ENCODE measurements at places on chromosomes 16 and 17.

GRCh38 chr17:40112718-40113109 lies 9.1 kb upstream of the MSL1 start:
- no peak for DNase-seq

- no peak for DNase-seq
Observed at GRCh38 chr17:7042501-7043181, 1.3 kb downstream of the SLC16A11 start.

DNA sequence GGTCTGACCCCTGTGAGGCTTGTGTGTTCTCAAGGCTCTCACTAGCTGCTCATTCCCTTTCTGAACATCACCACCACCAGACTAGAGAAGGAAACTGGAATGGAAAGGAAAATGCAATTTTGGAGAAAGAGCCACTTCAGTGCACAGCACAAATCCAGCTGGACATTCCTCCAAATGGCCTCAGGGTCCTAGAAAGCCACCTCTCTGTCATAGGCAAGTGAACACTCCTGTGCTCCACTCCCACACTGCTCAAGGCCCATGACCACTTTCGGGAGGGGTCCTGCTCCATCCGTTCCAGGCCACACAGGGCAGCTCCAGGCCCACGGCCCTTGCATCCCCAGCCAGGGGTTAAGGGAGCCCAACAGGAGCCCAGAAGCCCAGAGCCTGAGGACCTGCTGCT lies 2.6 kb downstream of the LRRC75A start:
- no peak for DNase-seq

DNA sequence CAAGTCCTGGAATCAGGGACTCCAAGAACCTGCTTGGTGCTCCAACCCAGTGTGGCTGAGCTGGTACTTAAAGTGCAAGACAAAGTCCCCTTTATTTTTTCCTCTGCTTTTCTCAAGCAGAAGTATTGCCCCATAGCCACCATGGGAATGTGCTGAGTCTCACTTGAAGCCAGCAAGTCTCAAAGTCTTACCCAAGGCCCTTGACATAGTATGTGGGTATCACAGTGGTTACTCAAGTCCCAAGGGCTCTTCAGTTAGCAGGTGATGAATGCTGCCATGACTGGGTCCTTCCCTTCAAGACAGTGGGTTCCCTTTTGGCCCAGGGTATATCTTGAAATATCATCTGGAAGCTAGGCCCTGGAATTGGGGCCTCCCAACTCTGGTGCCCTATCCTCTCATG lies 30.5 kb upstream of the GINS3 start:
- DNase-seq, result no peak

DNA sequence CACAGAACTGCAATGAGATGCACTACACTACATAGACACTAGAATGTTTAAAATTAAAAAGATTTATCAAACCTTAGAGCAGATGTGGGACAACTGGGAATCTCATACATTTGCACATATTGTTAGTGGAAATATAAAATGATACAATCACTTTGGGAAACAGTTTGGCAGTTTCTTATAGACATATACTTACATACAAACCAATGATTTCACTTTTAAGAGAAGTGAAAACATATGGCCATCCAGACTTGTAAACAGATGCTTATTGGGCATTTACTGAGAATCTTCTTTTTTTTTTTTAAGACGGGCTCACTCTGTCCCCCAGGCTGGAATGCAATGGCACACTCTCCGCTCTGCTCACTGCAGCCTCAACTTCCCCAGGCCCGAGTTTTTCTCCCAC lies 50.1 kb downstream of the AXIN2 start:
- DNase-seq, result no peak

- DNase-seq, result no peak
Observed at GRCh38 chr17:36105781-36106492, 2.3 kb downstream of the CCL4 start.
